A549 treated with DMSO at 1 μM for 4 hours (cell line): ENCODE measurements at places on chromosomes 12 and 14. TPM values are rescaled to one million over a fixed set of nuclear protein-coding genes. Genes with fewer than 3 reads are reported as not detected.

ZNF385A gene
- 12.8 to 22.1 TPM (median 18.3 TPM) in 5 replicates for total RNA-seq

FKBP3 gene
- total RNA-seq = 111 to 130 TPM (median 122 TPM) in 5 replicates

CLEC7A gene
- total RNA-seq = not detected in 5 replicates

PITPNM2 gene
- 12.5 to 21.7 TPM (median 17.7 TPM) in 5 replicates for total RNA-seq
